NCI-H2029 (cell line): ENCODE measurements at places on chromosomes 7 and 10.

DNA sequence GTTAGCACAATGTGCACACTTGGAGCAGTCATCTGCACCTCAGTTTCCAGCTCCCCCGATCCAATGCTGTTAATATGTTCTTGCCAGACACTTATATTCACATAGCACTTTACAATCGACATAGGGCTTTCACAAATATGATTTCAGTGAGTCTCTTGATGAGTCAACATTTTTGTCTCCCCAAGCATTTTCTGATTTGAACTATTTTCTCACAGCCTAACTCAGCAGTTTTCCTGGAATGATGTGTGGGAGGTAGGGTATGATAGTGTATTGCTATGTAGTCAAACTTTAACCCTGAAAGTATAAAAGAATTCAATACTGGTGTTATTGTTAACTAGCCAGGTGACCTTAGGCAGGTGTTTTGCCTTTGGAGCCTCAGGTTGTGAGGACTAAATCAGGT, 82.5 kb upstream of the LRGUK start:
- no peak for DNase-seq

DNA sequence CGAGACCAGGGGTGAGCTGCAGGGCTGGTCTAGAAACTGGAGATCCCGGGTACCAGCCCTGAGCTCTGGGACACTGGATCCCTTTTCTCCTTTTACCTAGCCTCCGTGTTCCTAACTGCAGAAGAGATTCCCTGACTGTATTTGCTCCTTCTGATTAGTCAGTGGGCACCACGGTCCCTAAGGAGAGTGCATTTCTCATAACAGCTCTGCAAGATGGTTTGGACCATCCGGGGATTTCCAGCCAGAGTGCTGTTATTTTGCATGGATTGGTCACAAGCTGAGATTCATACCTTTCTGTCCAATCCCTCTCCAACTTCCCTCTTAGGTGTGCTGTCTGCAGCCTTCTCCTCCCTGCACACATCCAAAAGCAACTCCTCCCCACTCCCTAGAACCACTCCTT, 122.6 kb downstream of the MYL10 start:
- no peak for DNase-seq

- DNase-seq, result peak; percentile 91
These were observed 109.5 kb upstream of the TMEM72 start for GRCh38 chr10:44801383-44802327.

DNA sequence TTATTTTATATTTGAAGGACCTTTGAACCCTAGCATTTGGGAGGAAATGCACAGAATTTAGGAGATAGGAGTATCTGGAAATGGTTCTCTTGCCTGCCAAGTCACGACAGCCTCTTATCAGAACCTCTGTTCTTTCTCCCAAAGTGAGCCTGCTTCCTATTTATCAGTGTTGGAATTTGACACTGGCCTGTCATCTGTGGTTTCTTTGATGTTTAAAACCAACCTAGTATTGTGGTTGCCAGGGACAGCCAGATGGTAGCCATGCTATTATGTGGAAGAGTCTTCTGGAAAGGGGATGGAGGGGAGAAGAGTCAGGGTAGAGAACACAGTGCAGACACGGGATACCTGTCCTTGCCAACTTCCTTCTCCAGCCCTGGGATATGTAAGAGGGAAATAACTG, 21.1 kb downstream of the ZNF282 start:
- no peak for DNase-seq

DNA sequence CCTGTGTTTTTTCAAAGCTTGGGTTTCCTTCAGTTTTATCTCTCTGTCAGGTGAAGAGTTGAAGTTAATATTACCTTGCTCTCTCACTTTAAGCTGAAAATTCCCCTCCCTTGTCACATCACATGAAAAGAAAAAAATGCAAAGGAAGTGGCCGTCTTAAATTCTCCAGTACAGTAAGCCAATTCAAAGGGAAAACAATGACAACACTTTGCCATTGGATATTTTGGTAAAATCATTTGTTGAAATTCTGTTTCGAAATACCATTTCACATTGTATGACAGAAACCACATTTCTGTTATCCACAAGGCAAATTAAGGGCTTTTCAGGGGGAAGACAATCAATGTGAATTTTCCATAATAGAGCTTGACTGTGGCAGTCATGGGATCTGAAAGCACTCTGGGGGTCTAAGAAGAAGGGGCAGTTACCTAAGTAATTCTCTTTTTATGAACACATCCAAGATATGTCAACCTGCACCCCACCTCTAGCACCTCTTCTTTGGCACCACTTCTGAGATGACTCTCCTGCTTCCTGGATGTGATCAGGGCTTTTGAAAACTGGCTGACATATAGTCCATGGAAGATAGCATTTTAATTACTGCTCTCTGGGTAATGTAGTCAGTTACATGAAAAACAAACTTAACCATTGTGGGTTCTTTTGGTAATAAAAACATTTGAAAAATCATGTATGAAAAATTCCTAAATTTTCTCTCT, 63.8 kb downstream of the ENTPD1 start:
- no peak for DNase-seq

- DNase-seq, result no peak
These were observed 154.9 kb downstream of the ATE1 start for GRCh38 chr10:121772884-121773283.

DNA sequence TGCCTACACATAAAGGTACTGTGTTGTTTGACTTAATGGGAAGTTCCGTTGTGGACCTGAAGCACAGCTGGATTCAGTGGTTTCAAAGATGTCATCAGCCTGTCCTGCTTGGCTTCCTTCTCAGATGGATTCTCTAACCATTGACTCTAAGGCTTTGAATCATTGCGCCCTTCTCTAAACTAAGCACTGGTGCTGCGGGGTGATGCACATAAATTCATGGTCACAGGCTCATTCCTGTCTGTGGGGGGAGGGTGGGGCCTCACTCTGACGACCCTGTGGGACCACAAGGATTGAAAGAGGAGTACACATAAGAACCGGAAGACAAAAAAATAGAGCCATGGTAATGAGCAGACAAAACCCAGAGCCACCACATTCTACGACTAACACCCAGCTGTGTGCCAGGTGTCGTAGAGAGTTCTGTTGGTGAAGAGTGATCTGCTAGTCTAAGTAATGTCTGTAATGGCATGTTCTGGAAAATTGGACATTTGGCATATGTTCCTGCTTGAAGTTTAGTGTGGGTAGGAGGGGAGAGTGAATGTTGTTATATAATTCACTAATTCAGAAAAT, 97.3 kb upstream of the YAE1 start:
- DNase-seq, result no peak

- DNase-seq, result peak; percentile 75
These were observed 37.3 kb upstream of the TPST1 start for GRCh38 chr7:66167773-66168387.

- DNase-seq, result no peak
These were observed 16.0 kb downstream of the CYP3A43 start for GRCh38 chr7:99843808-99844207.

DNA sequence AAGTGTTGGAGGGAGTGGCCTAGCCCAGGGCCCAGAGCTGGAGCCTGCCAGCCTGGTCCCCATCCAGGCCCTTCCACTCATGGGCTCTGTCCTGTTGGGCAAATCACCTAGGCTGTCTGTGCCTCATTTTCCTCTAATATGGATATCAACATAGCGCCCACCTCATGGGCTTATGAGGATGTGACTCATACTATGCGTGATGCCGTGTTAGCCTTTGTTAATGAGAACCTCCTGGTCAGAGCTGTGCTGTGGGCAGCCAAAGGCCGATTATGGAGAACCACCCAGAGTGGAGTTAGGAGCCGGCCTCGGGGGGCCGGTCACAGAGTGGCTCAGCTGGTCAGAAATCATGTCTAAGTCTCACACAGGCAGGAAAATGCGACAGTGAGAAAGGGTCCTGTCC, 306.4 kb downstream of the PAXIP1 start:
- no peak for DNase-seq

GRCh38 chr10:89120931-89121763, 86.0 kb downstream of the CH25H start:
- no peak for DNase-seq

DNA sequence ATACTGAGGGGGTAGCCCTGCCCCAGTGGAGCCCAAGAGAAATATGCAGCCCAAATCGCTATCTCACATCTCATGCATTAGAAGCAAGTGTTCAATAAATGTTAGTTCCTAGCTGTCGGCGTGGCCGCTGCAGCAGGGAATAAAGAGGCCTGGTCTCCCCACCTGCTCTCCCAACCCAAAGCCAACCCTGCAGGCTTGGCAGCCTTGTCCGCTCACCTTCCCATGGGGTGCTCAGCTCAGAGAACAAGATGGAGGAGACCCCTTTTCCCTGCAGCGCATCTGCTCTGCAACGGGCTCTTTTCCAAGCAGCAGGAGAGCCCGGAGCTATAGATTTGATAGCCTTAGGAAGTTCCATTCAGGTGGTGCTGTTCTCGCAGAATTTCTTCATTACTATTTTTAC, 12.0 kb upstream of the DOCK1 start:
- DNase-seq, result no peak

GRCh38 chr10:99303899-99304861, 25.0 kb upstream of the CNNM1 start:
- peak; percentile 6 for DNase-seq

DNA sequence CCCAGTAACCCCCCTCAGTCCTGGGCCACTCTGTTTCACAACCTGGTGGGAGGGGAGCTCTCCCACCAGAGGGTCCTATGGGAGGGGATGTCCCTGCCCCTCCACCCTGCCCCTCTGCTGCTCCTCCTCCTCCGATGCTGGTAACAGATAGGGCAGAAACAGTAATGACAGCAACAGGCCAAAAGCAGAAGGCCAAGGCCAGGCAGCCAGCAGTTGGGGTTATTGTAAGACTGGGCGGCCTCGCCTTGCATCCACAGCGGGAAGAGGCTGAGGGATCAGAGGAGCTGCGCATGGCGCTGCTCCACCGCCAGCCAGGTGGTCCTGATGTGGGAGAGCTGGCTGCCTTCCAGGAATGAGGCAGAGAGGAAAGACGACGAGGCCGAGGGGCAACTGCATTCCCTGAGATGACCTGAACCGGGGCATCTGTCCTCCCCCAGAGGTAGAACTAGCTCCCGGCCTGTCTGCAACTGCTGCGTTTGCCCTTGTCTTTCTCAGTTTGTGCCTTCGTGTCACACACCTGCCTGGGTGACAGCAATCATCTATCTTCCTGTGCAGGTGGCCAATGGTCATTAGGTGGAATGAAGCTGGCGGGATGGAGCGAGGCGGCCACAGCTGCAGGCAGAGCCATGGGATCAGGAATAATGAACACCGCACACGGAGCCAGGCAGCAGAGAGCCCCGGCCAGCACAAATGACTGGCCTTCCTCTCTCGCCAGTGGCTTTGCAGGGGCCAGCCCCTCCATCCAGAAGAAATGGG, 54.0 kb upstream of the CACUL1 start:
- DNase-seq, result no peak

GRCh38 chr7:23043441-23043840, 29.5 kb upstream of the HYCC1 start:
- DNase-seq, result no peak

- no peak for DNase-seq
These were observed 1.2 kb downstream of the TPK1 start for GRCh38 chr7:144834641-144835144.

DNA sequence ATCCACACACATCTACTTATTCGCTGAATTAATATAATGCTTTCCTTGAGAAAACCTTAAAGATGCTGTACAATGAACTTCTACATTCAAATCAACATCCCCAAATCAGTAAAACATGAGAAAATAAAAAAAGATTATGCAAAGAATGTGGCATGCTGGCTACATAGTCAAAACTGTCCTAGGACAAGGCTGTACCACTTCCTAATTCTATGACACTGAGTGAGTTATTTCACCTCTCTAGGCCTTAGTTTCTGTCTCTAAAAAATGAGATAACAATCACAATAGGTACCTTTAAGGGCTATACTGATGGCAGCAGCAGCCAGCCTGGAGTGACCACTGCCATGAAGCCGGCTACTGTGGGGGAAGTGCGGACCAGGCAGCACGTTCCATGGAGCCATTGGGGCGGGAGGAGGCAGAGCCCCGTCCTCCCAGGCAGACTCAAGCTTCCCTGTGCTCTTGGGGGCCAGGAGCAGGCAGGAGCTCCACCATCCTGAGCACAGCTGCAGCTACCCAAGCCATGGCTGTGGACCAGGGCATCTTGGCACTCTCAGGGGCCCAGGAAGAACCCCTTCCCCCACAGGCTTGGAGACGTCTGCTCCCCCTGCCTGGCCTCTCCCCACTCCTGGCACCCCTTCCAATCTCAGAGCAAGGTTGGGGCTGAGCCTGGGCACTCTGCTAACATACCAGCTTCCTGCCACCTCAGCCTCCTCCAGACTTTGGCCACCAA, 110.2 kb downstream of the ELAPOR2 start:
- DNase-seq, result no peak

- DNase-seq, result no peak
These were observed 8.8 kb downstream of the SLC4A2 start for GRCh38 chr7:151068069-151068773.

DNA sequence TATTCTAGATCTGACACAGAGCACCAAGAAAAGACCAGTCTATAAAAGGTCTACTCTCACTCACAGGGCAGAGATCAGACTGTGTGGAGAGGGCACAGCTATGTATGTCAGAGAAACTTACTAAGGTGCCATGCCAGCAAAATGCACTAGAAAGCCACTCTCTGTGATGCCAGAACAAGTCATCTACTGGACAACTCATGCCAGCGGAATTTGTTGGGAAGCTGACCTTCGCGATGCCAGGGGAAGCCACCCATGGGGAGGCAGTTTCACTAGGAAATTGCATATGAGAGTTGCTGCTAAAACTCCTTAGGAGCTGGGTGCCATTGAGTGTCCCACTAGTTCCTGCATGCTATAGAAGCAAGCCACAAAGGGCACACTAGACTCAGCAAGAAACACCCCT, 58.5 kb downstream of the MICU1 start:
- no peak for DNase-seq

GRCh38 chr10:97228775-97229157, 43.0 kb upstream of the SLIT1 start:
- no peak for DNase-seq

DNA sequence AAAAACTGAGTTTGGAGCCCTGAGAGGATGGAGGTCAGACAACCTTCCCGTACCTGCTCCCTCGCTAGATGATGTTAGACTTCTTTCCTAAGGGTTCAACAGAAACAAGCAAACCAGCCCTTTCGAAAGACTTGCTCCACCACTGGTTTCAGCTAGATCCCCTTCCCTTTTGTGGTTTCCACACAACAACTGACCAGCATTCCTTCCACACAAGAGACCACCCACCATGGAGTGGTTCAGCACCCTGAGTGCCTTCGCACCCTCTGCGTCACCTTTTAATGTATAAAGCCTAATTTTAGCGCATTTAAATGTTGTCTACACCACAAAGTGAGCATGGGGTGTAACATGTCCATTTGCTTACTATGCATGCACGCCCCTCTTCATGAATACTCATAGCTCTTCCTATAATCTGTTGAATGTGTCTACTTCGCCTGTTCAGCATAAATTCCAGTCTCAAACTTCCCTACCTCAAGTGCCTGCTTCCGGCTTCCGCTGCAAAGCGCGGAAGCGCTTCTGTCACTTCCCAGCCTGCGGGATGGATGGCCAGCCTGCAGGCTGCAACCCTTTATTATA, 69.0 kb downstream of the TACC2 start:
- DNase-seq, result no peak

DNA sequence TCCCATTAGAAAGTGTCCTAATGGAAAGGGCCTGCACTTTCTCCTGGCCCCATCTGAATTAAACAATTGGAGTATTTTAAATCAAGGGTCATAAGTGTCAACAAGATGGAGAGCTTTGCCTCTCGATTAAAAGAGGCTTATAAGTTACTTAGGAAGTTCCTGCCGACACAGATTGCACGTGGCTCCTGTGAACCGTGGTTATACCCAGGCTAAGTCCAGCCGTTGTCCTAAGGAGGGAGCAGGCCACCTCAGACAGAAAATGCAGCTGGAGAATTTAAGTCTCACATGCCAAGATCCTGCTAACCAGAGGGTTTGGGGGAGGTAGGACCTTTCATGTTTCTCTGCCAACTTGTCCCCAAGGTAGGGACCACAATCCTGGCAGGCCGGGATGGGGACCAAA, 626.5 kb upstream of the GALNT17 start:
- no peak for DNase-seq
